ENCODE measurements at places on chromosomes 2 and 18. TPM values are rescaled to one million over a fixed set of nuclear protein-coding genes. Genes with fewer than 3 reads are reported as not detected.

DNA sequence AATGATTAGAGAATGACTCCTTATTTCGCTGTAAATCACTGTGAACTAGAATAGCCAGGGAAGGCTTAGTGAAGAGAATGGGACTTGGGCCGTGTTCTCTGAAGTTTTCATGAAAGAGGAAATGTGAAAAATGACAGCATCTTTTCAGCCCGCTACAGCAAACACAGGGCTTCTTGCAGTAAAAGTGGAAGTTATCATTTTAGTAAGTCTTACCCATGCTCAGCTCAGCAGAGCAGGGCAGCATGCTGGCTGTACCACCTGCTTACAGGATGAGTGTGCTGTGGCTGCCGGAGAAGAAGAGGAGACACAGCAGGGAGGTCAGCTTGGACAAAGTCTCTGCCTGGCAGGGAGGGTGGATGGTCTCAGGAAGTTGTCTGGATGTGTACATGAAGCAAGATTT lies 300.7 kb upstream of the DLGAP1 start:
- no peaks in the 10 kb centered on the region for H3K4me1 ChIP-seq
- no peak overlapping the region for H3K27ac ChIP-seq
- no peaks in the 10 kb centered on the region for H3K36me3 ChIP-seq
- no peaks in the 10 kb centered on the region for H3K27me3 ChIP-seq
- DNase-seq, result no peak
- H3K4me3 ChIP-seq, result no peak overlapping the region

DNA sequence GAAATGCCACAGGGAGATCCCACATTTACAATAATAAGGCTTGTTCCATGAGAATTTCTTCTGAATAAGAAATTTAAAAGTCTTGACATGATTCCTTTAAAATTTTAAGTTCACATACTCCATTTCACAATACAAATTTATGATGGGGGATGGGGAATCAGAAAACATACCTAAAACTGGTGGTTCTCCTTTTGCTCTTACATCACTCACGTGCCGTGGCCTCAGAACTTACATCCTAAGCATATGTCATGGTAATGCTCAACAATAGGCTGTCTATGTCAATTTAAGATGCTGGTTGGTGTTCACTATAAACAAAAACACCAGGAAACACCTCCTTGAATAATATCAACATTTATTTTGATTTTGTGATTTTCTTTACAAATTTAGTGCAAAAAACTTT lies 12.8 kb downstream of the UPP2 start:
- H3K27ac ChIP-seq, result no peak overlapping the region
- H3K4me3 ChIP-seq, result no peak overlapping the region
- no peaks in the 10 kb centered on the region for H3K27me3 ChIP-seq
- no peak for DNase-seq

- no peak overlapping the region for H3K4me3 ChIP-seq
- H3K4me1 ChIP-seq, result no peaks in the 10 kb centered on the region
These were observed 10.7 kb downstream of the STEAP3 start for GRCh38 chr2:119234021-119235019.

DNA sequence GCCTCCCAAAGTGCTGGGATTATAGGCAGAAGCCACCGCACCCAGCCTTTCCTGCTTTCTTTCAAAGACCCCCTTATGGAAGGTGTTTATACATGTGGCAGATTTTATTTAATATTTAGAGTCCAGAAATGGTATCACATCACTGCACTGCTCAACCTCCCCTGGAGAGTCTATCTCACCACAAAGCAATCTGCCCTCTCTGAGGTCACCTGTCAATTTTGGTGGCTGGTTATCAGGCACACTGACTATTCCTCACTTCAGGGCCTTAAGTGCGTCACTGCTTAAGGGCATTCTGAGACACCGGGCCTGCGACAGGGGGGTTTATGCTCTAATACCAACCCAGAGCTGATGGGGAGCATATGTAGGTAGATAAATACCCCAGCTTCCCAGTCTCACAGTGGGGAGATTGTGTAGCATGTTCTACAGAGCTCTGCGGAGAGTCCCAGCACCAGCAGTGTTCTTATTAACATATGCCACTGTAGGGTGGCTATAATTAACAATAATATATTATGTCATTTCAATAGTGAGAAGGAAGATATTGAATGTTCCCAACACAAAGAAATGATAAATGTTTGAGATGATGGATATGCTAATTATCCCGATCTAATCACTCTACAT lies 42.7 kb upstream of the ZDBF2 start:
- no peak overlapping the region for H3K4me3 ChIP-seq
- no peak for DNase-seq
- no peak overlapping the region for H3K27ac ChIP-seq
- H3K27me3 ChIP-seq, result no peaks in the 10 kb centered on the region
- H3K36me3 ChIP-seq, result no peaks in the 10 kb centered on the region
- H3K4me1 ChIP-seq, result no peaks in the 10 kb centered on the region

- no peak for DNase-seq
- H3K4me1 ChIP-seq, result peaks cover 25% of the 10 kb centered on the region
- H3K4me3 ChIP-seq, result peak overlapping the region; percentile 61
- no peaks in the 10 kb centered on the region for H3K27me3 ChIP-seq
- peak overlapping the region; percentile 75 for H3K27ac ChIP-seq
- H3K36me3 ChIP-seq, result no peaks in the 10 kb centered on the region
These were observed 889 bp downstream of the ANKRD29 start for GRCh38 chr18:23661735-23662308.

Gene AFG3L2
- 38.3 TPM for total RNA-seq

- no peak overlapping the region for H3K27ac ChIP-seq
- no peaks in the 10 kb centered on the region for H3K4me1 ChIP-seq
- DNase-seq, result no peak
- H3K36me3 ChIP-seq, result no peaks in the 10 kb centered on the region
- H3K27me3 ChIP-seq, result no peaks in the 10 kb centered on the region
These were observed 103.9 kb downstream of the NEB start for GRCh38 chr2:151630372-151630771.

Gene TEX44
- total RNA-seq, result not detected

DNA sequence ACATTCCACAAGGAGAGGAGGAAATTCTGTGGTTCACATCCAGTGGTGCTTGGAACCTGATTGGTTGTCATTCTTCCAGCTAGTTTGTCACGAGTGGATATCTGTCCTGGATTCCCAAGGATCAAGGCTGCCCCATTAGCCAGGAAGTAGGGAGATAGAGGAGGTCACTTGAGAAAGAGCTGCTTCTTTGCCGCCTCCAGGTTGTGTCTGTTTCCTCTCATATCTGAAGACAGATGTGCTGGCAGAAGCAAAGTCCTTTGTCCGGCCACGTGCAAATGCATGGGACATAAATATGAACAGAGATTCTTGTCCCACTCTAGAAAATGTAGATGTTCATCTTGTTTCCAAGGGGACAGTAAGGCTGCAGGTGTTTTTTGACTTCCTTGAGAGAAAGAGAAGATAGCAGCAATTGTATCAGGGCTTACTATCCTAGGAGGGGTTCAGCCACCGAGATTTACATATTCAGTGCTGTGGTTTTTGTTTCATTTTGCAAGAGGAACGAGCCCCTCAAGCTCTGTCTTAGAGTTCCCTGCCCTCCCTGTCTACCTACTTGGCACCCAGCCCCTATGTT lies 174.4 kb downstream of the RPIA start:
- no peaks in the 10 kb centered on the region for H3K36me3 ChIP-seq
- H3K4me3 ChIP-seq, result no peak overlapping the region
- H3K27ac ChIP-seq, result no peak overlapping the region
- no peak for DNase-seq
- no peaks in the 10 kb centered on the region for H3K27me3 ChIP-seq

DNA sequence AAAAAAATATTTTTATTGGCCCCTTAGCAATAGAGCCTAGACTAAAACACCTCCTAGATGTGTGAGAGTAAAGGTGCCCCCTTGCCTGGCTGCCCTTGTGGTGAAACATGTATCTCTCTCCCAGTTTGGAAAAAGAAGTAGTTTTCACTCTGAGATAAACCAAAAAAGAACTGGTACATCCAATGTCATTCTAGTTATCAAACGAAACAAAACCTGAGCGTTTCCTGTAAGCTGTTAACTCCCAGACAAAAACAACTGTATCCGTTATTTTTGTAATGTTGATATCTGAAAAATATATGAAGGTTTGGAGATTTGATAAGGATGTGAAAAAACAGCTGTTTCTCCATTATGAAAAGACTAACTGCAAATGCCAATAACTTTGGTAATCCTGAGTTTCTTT lies 24.3 kb downstream of the HEATR5B start:
- no peaks in the 10 kb centered on the region for H3K27me3 ChIP-seq
- DNase-seq, result no peak
- no peak overlapping the region for H3K4me3 ChIP-seq
- no peaks in the 10 kb centered on the region for H3K4me1 ChIP-seq

Gene IL1RL1
- total RNA-seq, result 10.6 TPM

Gene LRRTM1
- total RNA-seq, result 0.98 TPM

GRCh38 chr2:117470311-117471095 lies 344.0 kb upstream of the DDX18 start:
- DNase-seq, result no peak
- no peaks in the 10 kb centered on the region for H3K36me3 ChIP-seq
- no peaks in the 10 kb centered on the region for H3K4me1 ChIP-seq
